ENCODE measurements at places on chromosomes 5 and 9.

GRCh38 chr5:95238560-95239325 lies 46.2 kb downstream of the MCTP1 start:
- no peak for DNase-seq

DNA sequence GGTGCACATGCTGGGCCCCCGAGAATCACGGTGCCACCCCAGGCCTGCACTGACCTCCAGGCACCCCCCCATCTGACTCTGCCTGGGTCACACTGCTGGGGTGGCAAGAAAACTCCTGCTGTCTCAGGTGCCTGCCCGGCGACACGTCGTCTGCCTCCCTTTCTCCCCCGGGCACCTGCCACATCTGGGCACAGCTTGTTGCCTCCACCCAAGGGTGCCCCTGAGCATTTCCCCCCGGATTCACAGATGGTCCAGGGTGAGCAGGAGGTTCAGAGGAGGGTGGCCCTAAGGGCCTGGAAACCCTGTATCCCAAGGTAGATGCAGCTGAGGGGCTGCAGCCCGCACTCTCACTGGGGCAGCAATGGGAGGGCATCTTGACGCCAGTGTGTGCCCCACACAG lies 14.9 kb upstream of the QSOX2 start:
- DNase-seq: no peak

DNA sequence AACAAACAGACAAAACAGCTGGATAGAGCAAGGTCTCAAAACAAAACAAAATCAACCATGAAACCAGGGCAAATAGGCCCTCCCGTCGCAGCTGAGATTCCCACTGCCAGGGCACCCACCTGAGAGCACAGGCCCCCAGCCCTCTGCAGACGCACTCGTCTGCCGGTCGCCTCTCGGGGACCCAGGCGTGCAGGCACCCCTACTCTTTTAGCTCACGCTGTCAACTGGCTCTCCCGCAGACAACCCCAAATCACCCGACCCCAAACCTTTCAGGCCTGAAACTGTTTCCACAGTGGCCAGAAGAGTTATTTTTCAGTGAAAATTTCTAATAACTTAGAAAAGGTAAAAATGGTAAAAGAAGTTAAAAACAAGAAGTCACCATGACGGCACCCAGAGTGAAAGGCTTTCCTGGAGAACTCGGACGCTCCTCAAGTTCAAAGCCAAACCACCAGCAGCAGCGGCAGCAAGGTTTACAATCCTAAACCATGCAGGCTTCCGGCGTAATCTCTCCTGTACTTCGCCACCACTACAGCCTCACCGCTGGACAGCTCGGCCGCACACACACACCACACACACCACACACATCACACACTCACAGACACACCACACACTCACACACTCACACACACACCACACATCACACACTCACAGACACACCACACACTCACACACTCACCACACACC lies 1.9 kb upstream of the UBE2QL1 start:
- no peak for DNase-seq

DNA sequence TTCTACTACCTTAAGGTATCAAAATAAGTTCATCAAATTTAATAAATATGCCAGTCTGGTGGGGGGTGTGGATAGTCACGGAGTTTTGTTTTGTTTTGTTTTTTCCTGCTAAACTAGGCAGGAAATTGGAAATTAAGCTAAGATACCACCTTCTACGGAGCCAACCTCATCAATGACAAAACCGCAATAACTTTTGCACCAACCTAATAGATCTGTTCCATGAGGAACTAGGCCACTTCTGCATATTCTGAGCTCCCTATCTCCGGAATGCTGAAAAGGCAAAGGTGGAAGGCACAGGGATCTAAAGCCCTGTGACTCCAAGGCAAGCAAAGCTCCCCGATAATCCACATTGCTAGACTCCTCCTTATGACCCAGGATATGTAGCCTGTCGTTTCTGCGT lies 5.8 kb upstream of the OR1L4 start:
- DNase-seq: no peak

DNA sequence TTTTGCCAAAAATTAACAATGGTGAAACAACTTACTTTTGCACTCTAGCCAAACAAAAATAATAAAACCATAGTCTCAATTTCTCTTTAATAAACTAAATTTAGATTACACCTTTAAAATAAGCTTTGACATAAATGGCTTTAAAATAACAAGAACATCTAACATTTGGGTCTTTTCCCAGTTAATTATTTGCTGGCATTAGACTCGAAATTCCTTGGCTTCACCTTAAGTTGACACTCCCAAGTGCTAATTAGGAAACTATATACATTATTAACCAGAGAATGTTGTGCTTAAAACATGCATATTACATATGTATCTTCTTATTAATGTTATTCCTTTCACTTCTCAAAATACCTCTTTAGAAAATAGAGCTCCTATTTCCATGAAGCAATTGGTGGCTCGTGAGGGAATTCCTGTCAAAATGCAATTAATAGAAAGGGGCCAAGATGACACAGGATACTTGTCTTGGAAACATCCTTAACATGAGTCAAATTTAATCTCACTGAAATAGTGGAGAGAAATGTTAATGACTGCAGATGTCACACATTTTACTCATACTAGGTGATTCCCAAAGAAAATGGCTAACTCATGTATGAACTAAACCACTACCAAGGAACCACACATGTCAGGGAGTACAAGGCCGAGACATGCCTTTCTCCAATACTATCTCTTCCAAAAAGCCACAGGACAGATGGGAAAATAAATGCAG lies 932.9 kb upstream of the DMAC1 start:
- no peak for DNase-seq

- DNase-seq: peak; percentile 68
Measured at GRCh38 chr9:134396258-134396742, 70.0 kb downstream of the RXRA start.

- DNase-seq: no peak
Measured at GRCh38 chr9:113876151-113876992, at the start of gene ZNF618. Gene ZNF618, plus strand, starts transcription at chr9:113876309. Its CDS starts 72 bp downstream, at chr9:113876381.

DNA sequence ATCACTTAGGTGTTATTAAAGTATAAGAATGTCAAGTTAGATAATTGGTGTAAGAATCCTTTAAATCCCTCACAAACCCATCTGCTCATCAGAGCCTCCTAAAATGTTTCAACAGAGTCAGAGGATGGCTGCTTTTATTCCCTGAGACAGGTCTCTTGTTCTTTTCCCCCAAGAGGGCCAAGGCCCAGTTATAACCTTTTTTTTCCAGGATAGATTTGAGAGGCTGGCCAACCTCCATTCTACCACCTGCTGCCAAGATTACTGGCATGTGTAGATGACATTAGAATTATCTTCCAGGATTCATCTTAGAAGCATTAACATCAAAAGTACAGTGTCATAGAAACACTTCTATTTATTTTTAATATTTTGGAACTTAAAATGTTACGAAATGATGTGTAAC lies 305.1 kb downstream of the TRPM3 start:
- DNase-seq: no peak

DNA sequence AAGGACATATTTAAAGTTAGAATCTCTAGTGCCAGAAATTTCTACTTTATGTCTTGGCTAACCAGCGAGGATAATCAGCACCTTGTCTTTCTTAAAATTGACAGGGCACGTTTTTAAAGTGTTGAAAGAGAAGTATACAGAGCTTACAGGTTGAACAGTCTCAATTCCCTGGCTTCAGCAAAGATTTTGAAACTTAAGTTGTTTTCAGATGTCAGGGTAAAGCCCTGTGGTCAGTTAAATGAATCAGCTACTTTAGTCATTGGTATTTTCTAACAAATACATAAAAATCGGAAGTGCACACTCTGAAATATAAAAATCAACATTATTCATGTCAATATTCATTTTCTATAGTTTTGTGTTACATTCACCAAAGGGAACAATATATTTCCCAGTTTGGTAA lies 29.1 kb downstream of the SNCAIP start:
- DNase-seq: no peak

- DNase-seq: no peak
Measured at GRCh38 chr5:155085282-155085989, 71.9 kb downstream of the KIF4B start.

DNA sequence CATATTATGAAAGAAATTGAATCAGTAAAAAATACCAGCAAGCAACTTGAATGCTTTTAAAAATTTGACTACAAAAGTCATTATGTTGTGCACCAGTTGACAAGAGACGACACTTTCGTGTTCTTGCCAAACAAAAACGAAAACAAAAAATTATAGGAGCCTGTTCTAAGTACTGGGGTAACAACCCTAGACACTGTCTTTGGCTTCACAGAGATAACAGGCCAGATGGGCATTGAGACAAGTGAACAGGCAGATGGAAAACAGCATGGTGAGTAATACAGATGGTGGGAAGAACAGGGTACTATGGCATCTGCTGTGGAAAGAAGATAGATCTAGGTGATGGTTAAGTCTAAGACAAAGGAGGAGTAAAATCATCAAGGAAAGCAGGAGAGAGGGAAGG lies 99.0 kb downstream of the CDH12 start:
- DNase-seq: no peak

GRCh38 chr9:134544388-134545214 lies 97.0 kb upstream of the COL5A1 start:
- DNase-seq: no peak

DNA sequence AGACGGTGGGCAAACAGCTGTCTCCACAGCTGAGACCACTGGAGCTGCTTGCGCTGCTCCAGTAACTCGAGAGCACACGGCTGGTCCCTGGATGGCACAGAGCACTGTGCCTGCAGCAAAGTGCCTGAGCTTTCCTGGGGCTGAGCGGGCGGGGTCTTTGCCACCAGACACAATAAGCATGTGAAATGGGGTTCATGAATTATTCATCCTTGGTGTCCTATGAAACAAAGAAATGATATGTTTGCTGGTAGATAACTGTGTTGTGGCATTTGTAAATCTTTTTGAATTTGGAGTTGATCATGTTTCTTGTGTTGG lies 151.7 kb upstream of the MPDZ start:
- DNase-seq: no peak

DNA sequence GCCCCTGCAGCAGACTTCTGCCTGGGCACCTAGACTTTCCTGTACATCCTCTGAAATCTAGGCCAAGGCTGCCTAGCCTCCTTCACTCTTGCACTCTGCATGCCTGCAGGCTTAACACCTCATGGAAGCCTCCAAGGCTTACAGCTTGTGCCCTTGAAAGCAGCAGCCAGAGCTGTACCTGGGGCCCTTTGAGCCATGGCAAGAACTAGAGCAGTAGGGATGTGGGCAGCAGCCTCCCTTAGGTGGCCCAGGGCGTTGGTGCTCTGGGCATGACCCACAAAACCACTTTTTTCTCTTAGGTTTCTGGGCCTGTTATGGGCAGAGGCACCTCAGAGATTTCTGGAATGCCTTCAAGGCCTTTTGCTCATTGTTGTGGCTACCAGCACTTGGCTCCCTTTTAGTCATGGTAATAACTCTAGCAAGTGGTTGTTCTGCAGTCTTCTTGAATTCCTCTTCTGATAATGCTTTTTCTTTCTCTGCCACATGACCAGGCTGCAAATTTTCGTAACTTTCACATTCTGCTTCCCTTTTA lies 606.2 kb downstream of the TLE4 start:
- no peak for DNase-seq

DNA sequence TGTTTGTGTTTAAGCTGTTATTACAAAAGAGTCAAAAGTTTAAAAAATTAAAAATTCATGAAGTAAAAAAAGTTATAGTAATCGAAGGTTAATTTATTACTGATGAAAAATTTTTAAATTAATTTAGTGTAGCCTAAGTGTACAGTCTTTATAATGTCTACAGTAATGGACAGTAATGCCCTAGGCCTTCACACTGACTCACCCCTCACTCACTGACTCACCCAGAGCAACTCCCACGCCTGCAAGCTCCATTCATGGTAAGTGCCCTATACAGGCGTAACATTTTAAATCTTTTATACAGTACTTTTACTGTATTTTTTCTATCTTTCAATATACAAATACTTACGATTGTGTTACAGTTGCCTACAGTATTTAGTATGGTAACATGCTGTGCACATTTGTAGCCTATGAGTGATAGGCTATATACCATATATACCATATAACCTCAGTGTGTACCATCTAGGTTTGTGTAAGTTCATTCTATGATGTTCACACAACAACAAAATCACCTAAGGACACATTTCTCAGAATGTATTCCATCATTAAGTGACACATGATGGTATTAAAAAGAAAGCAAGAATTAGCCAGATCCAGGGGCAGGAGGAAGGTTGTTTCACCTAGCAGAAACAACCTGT lies 40.1 kb downstream of the DCAF10 start:
- no peak for DNase-seq

DNA sequence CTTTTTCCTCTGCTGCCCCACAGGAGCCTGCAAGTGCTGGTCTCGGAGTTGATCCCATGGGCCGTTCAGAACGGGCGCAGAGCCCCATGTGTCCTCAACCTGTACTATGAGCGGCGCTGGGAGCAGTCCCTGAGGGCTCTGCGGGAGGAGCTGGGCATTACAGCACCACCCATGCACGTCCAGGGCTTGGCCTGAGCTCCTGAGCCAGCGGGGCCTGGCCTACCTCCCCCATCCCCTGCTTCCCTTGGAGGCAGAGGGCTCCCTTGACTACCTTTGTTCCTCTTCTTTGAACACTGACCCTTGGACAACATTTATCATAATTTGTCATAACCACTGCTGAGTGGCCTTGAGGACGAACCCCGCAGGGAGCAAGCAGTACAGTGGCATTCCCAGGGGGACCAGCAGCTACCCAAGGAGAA lies 6.9 kb upstream of the SLC27A4 start:
- DNase-seq: no peak

DNA sequence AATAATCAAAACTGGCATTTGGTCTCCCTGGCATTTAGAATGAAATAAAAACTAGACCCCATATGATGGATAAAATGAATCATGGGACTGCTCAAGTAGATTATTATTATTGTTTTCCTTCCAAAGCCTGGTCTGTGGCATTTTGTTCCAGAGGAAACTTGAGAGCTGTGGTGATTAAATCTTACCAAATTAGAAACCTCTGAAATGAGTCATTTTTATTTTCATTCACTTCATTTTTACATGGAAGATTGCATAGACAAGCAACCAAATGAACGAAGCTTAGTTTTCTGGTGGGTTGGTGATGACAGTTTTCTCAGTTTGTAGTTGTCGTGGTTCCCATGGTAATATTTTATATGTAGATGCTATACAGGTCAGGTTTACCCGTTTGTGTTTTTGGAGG lies 23.4 kb downstream of the PAM start:
- DNase-seq: no peak

GRCh38 chr5:98936948-98937715 lies 8.3 kb upstream of the CHD1 start:
- DNase-seq: no peak

DNA sequence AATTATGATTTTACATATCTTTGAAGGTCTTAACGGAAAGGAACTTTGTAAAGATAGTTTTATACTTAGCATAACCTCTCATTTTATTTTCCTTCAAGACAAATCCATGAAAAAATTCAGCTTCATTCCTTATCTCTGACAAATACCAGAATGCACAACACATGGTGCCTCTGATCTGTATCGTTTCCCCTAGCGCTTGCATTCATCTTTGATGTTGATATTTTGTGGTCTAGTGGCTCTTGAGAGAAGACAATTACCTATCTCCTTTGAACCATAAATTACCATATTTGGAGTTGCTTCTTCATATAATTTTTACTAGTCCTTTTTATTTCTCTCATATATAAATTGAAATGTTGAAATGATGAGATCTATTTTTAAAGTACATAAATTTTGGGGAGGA lies 551.3 kb downstream of the PDE4D start:
- DNase-seq: no peak

- peak; percentile 63 for DNase-seq
Measured at GRCh38 chr9:70484232-70485130, 70.0 kb upstream of the KLF9 start.

- no peak for DNase-seq
Measured at GRCh38 chr9:84300271-84300670, 40.3 kb downstream of the SLC28A3 start.

- DNase-seq: no peak
Measured at GRCh38 chr5:50447941-50448340, 6.9 kb upstream of the EMB start.
